NCI-H1417 treated with DMSO at 0.1 percent for 48 hours (cell line): ENCODE measurements at places on chromosomes 1 and 21.

DNA sequence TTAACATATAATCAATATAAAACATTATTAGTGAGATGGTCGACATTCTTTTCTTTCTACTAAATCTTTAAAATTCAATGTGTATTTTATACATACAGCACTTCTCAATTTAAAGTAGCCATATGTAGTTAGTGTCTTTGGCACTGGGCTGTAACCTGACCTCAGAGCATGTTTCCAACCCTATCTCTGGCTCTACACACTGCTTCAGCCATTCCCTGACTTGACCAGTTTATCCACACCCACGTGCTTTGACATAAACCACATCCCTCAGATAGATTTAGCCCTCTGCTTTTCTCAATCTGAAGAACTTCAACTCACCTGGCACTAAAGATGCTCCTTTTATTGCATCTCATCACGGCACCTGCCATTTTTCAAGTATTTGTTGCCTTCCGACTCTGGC is 58.3 kb downstream of the RGS2 start:
- DNase-seq = no peak

- no peak for DNase-seq
These were observed 24.4 kb upstream of the BCAR3 start for GRCh38 chr1:93705892-93706500.

DNA sequence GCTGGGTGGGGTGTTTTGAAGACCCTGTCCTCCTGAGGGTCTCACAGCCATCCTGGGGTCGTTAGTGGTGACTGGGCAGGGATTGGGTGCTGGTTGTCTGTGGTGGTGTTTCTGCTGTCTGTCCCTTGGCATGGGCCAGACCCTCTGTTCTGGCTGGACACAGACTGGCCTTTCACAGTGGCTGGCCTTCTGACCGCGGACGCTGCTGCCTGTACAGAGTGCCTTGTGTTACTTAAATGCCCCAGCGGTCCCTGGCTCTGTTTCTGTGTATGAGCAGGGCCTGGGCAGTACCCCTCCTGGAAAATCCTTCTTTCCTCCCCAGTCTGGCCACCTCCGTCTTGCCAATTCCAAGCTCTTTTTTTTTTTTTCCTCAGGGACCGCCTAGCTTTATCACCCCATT is 50.9 kb downstream of the SH3BGR start:
- DNase-seq = no peak

DNA sequence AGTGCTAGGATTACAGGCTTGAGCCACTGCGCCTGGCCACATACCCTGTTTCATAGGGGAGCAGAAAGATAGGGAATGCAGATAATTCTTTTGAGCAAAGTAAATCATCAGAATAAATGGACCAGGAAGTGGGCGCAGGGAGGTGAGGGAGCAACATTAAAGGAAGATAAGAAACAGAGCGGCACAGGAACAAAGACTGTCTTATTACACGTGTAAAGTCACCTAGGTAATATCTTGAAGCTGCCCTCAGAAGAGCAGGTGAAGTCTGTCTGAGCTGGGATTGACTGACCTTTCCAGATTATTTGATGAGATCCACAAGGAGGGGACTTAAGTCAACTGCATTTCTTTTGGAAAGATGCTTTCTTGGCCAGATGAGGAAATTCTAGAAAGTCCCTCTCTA is 7.7 kb downstream of the EPRS1 start:
- DNase-seq = no peak

GRCh38 chr1:85133565-85134159 is 67.2 kb downstream of the SYDE2 start:
- DNase-seq = no peak

GRCh38 chr1:180603850-180604226 is 28.0 kb upstream of the XPR1 start:
- no peak for DNase-seq

- DNase-seq = no peak
These were observed 108.6 kb upstream of the ERRFI1 start for GRCh38 chr1:8134546-8135235.

- no peak for DNase-seq
These were observed 9.9 kb upstream of the LDLRAD1 start for GRCh38 chr1:54027848-54028247.

DNA sequence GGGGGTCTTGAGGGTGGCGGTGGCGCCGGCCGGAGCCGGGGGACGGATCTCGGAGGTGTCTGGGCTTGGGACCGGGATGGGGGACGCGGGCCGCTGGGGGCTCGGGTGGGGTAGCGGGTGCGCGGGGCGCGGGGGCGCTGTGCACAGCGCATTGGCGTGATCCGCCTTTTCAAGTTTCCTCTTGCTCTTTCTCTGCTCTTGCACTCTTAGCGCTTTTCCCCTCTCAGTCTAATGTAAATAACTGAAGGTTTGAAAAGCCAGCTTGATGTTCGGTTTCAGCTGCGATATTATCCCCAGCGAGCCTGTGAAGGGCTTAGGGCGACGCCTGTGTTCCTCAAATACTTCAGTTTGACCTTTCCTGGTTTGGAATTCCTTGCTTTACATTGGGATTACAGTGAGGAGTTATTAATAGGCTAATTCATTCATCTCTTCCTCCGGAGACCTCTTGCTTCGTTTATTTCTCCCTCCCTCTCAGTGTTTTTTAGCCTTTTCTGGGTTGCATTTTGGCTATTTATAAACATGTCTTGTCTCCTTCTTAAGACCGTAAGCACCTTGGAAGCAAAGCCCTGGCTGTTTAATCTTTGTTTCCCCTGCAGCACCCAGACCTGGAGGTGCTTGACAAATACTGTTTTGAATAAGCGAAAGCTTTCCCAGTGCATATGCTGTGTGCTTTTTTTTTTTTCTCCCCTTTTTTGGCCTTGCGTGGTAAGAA is 693 bp downstream of the RAB4A start:
- no peak for DNase-seq

DNA sequence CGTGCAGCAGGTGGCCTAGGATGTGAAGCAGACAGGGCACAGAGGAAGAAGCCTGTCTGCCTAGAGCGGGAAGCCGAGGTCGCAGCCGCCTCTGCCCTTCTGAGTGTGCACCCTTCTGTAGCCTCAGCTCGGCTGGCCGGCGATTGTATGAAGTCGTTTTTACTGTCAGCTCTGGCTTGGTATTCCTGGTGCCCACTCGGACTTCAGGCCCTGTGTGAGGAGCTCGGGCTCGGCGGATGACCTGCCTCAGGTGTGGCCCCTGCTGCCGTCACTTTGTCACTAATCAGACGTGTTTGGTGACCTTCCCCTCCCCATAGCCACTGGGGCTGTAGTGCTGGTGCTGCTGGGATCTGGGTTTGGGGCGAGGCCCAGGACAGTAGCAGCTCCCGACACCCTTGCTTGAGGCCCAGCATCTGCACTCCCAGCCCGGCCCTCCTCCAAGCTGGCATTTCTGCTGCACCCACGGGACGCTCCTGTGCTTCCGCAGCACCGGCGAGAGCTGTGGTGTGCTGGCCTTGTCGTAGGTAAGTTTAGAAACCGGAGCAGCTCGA is 18.1 kb downstream of the SLX9 start:
- no peak for DNase-seq

GRCh38 chr1:16174886-16175598 is 19.2 kb upstream of the EPHA2 start:
- no peak for DNase-seq

DNA sequence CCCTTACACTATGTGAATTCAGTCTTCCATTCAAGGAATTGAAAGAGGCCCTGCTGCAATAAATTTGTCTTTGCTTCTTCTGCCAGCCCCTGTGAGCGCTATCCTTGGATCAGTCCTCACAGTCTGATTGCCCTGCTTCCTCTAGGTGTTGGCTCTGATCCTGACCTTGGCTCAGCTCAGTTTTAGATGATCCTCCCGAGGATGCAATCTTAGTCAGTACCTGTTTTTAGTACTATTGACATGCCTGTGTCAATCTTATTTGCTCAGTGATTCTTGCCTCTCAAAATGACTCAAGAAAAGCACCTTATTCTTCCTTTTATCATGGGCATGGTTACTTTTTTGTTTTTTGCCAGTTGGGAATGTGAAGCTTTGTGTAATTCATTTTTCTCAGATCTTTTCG is 101.4 kb upstream of the KCNK1 start:
- no peak for DNase-seq

DNA sequence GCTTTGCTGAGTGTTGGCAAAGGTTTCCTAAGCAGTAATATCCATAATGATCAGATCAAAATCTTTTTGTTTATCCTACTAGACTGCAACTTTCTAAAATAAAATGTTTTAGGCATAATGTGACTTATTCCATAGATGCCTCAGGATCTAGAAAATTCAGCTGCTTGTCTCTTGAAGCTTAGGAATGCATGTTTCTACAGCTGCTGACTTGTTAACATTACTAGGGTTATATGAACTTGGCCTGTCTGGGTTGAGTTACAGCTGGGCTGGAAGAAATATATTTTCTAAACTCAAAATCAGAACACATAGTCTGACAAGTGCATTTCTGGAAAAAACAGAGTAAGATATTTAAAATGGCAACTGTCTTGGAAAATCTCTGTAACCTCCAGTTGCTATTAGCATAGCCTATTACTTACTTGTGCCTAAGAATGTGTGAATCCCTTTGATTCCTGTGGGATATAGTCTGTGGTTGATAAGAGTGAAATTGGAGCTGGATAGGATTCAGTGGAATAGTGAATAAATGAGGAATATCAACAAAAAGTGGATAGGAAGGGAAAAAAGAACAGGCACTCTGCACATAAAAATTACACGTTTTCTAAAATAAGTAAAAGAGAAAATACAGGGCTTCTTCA is 61.2 kb downstream of the RGS4 start:
- no peak for DNase-seq

GRCh38 chr1:175174309-175175102 is 18.1 kb downstream of the KIAA0040 start:
- no peak for DNase-seq

DNA sequence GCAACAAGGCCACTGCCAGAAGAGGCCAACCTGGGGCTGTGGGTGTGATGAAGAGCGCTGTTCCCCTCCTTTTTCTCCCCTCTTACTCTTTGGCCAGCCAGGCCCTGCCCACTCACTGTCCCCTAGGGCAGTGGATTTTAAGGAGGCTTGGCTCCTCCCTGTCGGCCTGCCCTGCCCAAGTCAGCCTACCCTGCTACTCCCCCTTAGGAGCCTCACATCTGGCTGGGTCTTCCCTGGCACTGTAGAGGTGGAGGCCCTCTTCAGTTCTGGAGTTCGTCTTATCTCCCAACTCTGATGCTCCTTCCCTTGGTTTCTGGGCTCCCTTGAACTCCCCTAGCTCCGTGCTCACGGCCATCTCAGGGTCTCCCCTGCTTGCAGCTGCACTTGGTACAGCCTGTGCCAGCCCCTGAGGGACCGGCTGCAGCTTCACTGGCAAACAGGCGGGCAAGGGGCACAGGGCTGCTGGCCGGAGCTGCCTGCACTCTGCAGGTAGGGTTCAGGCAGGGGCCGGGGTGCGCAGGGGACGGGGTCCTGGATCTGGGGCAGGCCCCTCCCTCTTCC is 4.0 kb downstream of the AMPD2 start:
- DNase-seq = no peak

DNA sequence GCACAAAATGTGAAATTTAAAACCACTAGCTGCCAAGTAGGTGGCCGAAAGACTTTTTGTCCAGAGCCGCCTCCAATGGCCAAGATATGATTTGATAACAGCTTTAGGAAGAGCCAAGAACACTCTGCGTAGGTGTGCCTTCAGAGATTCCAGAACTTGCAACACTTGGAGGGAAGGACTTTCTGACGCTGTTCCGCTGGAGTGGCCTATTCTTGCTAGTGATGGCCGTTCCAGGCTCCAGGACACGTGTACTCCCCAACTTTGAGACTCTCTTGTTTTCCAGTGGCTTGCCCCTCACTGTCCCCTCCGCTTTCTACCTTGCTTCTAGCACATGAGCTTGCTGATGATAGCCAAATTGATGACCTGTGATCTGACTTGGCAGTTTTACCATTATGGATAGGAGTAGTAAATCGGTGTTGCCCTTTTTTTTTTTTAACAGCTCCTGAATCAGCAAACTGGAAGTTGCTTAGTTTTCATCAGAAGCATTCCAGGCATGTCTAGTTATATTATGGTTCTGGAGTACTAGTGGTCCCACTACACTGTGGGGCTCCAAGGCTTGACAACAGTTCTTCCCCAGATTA is 1.0 kb downstream of the PRDX6 start:
- DNase-seq = no peak

- DNase-seq = no peak
These were observed 86.9 kb upstream of the UBE2U start for GRCh38 chr1:64116537-64116936.

DNA sequence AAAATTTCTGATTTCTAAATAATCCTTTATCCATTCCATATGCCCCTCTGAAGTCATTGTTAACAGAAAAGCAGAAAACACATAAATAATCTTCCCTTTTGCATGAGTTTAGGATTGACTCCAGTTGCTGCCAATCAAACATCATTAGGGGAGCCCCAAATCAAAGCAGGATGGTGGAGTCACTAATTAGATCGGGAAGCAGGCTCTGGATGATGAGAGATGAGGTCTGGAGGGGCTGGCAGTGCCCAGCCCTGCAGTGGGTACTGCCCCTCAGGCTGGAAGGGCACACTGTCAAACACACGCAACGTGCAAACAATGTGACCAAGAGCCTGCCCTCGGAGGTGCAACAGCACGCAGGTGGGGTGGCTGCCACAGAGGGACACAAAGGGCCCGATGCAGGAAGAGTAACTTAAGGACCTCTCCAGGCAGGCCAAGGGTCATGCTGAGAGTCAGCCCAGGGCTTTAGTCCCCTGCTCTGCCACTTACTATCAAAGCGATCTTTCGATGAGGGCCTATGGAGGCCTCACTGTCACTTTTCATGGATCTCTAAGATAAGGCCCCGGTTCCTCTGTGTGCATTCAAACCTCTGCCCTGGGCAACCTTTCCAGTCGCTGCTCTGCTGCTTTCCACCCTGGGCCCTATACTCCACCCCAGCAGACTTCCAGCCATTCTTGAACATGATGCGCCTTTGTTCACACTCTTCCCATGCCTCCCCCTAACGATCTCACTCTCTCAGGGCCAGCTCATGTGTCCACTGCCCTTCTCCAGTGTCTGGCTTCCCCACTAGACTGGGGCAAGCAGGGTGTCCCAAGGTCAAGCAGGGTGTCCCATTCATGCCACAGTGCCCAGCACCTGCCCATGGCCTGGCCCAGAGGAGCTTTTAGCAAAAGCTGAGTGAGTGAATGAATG is 98.9 kb downstream of the DMRTB1 start:
- no peak for DNase-seq

- DNase-seq = no peak
These were observed 22.4 kb upstream of the RCOR3 start for GRCh38 chr1:211236633-211237320.

DNA sequence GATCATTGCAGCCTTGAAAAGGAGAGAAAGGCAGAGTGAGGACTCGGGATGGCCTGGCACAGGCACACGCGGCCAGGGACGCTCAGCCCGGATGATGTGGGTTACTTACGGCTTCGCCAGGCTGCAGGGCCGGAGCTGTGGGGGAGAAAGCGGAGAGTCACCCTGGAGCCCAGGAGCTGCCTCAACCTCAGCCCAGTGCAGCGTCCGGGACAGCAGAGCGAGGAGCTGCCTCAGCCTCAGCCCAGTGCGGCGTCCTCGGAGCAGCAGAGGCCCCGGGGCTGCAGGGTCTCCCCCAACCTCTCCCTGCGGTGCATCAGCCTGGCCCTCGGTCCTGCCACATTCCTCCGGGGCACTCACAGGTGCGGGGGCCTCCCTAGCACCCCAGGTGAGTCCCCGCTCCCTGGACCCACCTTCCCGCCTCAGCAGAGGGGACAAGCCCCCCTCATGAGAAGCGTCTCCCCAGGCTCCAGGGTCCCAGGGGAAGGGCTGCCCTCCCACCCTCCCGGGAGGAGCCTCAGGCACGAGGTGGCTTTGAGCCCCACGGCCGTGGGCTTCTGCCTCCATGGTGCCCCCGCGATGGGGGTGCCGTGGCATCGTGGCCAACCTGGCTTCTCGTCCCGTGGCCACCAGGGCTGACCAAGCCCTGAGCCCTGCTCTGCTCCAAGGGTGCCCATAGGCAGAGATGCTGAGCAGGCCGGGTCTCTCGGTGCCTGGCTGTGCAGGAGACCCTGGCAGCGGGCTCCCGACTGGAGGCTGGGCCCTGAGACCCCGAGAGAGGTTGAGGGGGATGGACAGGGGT is 10.5 kb upstream of the RNF223 start:
- no peak for DNase-seq
